ENCODE measurements at places on chromosomes 2 and 18.

DNA sequence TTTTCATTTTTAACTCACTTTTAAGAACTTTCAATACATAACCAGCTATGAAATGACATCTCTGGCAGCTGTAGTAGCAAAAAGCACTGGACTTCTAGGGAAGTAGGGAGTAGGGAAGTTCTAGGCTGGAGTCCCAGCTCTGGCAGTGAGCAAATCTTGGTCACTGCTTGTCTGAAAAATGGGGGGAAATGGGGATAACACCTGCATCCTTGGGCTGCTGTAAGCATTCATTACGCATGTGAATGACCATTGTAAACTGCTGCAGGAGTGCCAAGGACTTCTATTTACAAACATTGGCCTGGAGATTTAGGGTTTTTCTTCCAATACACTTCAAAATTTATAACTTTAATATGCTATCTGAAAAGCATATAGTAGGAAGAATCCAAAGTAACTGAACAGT, 972 bp upstream of the MPP4 start:
- DNase-seq = no peak

DNA sequence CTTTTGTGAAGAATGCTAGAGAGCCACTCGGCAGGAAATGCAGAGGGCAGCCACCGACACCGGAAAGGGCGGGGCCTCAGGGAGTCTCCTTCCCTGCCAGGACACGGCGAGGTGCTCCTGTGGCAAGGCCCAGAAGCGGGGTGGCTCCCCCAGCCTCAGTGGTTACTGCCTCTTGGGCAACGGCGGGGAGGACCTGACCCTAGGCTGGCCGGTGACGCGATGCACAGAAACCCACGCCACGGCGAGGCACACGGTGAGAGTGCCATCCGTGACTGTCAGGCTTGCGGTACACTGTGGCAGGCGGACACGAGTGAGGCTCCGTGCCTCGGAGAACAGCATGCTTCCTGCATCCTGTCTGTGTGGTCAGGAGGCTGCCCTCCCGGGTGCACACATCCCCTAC, 47.8 kb downstream of the ZAP70 start:
- no peak for DNase-seq

- DNase-seq = no peak
Measured at GRCh38 chr2:110674620-110675555, 3.0 kb downstream of the BUB1 start.

DNA sequence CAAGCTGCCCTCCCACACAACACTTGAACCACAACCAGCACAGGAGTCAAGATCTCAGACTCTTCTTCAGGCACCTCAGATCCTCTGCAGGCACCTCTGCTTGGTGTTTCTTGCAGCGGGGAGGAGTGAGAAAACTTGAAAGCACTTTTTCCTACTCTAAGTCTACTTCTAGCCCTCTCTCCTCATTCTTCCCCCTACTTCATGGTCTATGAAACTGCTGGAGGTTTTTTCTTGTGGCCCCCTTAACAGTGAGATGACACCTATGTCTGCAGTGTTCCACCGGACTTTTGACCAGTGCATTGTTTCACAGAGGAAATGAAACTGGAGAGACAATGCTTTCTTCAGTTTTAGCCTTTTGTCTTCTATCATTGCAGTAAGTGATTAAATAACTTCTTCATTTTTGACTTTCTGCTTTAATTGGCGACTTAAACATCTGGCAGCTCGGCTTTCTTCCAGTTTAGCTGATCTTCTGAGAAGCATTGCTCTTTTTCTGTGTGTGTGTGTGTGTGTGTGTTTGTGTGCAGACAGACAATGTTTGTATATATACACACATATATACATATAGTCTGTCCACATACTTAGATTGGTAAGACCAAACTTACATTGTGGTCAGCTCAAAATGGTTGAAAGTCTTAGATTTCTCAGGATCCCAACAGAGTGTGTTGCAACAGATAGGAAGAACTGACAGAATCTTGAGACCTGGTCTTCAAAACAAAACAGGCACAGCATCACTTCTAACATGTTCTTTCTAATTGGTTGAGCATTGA, 1474.0 kb upstream of the TMEFF2 start:
- DNase-seq = no peak

DNA sequence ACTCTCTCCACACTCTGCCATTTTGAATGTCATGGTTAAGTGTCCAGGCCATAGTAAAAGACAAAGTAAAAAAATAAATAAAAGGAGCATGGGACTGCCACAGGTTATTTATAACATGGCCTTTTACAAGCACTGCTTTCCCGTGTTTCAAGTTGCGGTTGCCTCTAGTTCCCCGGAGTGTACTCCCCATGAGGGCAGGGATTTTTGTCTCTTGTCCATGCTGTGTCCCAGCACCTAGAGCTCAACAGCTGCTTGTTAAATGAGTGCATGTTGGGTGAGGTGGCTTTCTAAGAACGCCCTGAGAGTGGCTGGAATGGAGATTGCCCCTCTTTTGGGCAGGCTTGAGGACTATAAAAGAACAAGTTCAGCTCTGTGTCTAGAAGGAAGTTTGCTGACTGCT, 8.4 kb downstream of the CAVIN2 start:
- no peak for DNase-seq

- DNase-seq = no peak
Measured at GRCh38 chr18:6449213-6449612, 34.5 kb upstream of the L3MBTL4 start.

DNA sequence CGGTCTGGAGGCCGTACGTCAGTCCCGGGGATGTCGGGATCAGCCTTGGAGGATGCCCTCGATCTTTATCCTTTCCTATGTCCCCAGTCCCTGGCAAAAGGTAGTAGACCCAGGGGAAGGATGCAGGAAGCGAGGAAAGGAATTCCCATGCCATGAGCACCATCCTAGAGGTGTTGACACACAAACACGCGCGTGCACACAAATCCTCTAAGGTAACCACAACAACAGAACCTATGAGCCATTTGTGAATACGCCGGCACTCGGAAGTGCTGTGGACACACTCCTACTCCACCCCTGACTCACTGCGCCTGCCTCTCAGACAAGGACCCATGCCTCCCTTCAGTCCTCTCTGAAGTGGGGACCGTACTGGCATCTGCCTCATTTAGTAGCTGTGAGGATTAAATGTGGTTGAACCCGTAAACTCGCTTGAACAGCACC, 11.3 kb upstream of the MLPH start:
- DNase-seq = peak; percentile 9

DNA sequence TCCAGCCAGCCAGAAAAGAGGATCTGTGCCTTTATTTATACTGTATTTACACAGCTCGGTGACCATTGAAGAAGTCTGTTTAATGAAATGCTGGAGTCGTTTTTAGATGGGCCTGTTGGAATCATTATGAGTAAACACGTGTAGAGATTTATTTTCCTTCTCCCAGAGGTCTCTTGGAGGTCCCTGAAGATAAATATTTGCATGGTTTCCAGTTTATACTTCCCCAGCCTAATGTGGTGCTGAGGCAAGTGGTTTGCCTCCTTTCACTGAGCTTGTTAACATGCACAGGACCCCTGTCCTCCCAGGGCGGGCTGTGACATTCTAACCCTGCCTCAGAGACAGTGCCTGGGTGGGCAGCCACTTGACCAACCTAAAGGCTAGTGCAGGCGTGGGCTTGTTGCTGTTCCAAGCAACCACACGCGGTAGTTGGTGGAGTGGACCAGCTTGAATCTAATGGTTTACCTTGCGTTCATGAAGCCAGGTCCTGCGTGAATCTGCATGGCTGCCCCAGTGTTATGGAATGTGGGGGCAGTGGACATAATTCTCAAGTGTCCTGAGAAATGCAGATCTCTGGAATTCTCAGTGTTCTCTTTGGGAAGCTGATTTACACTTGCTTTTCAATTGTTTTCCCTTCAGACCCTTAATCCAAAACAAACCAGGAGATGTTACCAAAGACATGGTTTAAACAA, 130.2 kb upstream of the DLX2 start:
- no peak for DNase-seq

- DNase-seq = no peak
Measured at GRCh38 chr2:6806604-6807003, 59.1 kb downstream of the CMPK2 start.

DNA sequence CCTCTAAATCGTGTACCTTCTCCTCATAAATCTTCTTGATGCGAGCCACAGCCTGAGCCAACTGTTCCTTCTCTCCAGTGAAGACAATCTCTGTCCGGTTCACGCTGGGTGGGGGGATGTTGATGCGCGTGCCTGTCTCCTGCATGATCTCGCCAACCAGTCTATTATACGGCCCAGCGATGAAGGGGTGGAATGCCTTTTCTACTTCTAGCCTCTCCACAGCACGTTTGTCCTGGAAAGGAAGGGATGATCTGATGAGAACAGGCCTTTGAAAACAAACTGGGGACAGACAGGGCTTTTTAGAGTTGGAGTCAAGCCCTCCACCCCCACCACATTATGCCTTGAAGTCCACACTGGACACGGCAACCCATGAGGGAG, 59.3 kb downstream of the HDLBP start:
- DNase-seq = no peak

- DNase-seq = no peak
Measured at GRCh38 chr18:79372461-79372860, 23.3 kb upstream of the NFATC1 start.

GRCh38 chr2:171522052-171522787, at the start of gene CYBRD1:
CYBRD1 (plus strand) TSS chr2:171522474; CDS start chr2:171522546, 72 bp downstream.
- DNase-seq = no peak

DNA sequence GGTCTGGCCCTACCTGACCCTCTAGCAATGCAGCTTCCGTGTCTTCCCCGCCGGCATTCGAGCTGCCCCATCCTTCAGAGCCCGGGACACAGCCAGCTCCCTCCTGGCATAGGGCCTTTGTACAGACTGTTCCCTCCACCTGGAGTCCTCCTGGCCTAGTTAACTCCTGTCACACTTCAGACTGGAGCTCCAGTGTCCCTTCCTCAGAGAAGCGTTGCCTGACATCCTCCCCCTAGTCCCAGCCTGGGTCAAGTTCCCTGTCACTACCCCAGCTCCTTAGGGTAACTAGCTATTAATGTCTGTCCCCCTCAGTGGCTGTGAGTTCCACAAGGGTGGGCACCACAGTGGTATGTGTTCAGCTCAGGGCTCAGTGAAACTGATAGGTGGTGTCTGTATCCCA, 45.5 kb upstream of the LOXHD1 start:
- DNase-seq = no peak

GRCh38 chr18:24015639-24016631, 1.4 kb downstream of the TTC39C start:
- DNase-seq = no peak

DNA sequence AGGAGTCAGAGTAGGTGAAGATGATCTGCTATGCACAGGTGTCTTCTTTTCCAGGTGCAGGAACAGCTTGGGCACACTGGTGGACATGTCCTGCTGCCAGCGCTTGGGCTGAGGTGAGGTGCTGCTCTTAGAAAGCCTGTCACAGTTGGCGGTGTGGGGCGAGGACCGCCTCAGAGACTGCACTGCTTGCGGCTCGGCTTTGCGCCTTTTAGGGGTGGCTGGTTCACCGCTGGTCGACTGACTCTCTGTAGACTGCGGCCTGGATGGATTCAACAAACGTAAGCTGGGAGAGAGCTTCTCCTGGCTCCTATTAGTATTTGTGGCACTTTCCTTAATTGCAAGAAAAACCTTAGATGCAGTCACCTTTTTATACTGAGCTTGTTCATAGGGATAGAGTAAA, 1.7 kb downstream of the MSL3B start:
- DNase-seq = no peak

DNA sequence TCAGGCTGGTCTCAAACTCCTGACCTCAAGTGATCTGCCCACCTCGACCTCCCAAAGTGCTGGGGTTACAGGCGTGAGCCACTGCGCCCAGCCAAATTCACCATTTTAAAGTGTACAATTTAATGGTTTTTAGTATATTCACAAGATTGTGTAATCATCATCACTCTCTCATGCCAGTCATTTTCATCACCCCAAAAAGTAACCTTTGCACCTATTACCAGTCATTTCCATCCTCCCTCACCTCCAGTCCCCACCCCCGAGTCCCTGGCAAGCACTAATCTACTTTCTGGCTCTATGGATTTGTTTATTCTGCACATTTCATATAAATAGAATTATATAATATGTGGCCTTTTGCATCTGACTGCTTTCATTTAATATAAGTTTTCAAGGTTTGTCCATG, 10.8 kb downstream of the PCBP1 start:
- no peak for DNase-seq

DNA sequence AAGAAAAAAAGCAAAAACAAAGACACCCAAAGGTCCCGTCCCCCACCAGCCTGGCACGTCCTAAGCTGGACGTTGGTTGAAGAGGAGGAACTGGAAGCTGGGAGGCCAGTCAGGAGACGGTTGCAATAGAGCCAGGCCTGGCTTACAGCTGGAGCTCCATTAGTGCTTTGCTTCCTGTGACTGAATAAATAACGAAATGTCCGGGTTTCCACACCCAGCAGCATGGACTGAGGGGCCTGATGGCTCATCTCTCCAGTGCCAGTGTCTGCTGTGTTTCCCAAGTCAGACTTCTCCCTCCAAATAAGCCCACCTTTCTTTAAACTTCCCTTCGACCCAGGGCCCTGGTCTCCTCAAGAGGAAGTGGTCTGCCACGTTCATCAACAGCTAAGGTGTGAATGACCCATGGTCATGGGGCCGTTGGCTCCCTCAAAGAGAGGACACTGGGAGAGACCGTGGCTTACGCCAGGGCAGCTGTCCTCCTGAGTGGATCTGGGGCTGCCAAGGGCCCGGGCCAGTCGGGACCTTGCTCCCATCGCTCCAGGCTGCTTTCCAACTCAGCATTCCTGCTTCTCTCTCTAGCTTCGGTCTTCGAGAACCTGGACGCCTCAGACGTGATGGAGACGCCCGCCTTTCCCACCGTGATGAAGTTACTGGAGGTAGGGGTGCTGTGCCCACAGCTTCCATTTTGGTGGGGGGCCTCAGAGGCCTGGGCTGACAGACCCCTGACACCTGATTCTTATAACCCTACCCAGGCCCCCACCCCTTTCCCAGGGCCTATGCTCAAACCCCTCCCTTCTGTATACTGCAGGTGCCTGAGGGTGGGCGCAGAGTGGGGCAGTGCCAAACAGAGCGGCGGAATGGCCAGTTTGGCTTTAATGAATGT, 44.9 kb downstream of the MYO7B start:
- DNase-seq = no peak

DNA sequence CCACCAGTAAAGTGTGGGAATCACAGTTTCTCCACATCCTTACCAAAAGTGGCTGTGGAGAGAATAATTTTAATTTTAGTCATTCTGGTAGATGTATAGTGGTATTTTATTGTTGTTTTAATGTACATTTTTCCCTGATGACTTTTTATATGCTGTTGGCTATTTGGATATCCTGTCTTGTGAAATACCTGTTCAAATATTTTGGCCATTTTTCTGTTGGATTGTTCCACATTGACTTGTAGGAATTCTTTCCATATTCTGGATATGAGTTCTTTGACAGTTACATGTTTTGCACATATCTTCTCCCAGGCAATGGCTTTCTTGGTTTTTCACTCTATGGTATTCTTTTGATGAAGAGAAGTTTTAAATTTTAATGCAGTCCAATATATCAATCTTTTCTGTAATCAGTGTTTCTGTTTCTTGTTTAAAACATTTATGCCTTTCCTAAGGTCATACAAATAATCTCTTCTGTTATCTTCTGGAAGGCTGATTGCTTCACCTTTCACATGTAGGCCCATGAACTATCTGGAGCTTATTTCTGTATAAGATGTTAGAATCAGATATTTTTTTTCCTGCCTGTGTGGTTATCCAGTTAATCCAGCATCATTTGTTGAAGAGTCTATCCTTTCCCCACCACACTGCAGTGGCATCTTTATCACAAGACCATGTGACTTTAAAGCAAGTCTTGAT, 19.0 kb downstream of the AFTPH start:
- DNase-seq = no peak

- peak; percentile 45 for DNase-seq
Measured at GRCh38 chr2:191150600-191151330, at the start of gene STAT4. STAT4 (minus strand) TSS chr2:191150994; CDS start chr2:191148203, 2,791 bp downstream.

All from activated naive CD4-positive, alpha-beta T cell (primary cell).